ENCODE measurements at places on chromosomes 6 and 20.

DNA sequence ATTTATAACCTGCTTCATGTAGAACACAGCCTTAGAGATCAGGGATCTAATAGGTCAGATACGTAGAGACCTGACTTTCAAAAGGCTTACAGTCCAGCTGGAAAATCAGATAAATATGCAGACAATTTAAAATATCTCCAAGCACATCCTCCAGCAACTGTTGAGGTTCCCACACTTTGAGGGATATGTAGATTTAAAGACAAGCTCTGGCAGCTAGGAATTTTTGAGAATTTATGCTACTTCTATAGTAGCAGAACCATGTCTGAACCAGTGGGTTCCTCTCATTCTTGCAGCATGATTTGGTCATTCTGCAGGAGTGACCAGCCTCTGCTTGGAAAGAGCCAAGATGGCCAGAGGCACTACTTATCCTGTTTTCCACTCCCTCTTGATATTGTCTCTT lies 60.5 kb downstream of the CYB5R4 start:
- no peak for DNase-seq

GRCh38 chr6:17591287-17591686 lies 8.8 kb upstream of the FAM8A1 start:
- peak; percentile 18 for DNase-seq

- DNase-seq, result no peak
Measured at GRCh38 chr6:116309001-116309400, 29.3 kb upstream of the TSPYL1 start.

DNA sequence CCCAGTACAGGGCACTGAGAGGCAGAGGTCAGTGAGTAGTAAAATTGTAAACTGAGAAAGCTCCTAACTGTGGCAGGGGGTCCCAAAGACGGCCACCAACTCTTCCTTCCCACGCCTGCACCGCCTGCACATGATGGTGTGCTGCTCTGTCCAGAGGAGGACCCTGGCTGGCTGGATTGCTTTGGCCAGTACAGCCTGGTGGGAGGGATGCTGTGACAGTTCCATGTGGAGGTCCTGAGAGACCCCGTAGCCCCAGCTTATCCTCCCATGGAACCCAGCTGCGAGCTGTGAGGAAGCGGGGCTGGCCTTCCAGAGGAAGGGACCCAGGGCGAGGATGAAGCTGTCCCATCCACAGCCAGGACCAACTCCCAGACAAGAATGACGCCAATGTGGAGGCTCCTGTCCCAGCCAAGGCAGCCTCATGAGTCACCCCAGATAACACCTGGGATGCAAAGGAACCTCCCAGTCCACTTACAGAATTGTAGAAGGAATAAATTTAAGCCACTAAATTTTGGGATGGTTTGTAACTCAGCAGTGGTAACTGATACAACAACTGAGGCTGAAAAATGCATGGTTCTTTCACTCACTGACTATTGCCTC lies 2.0 kb upstream of the ACSS1 start:
- DNase-seq, result no peak

- DNase-seq, result no peak
Measured at GRCh38 chr6:165937564-165938358, 229.9 kb downstream of the TBXT start.

- no peak for DNase-seq
Measured at GRCh38 chr6:2684103-2684749, 66.5 kb downstream of the MYLK4 start.

- DNase-seq, result no peak
Measured at GRCh38 chr6:23243854-23244253, 674.5 kb downstream of the HDGFL1 start.

GRCh38 chr6:148379481-148379880 lies 36.8 kb downstream of the SASH1 start:
- no peak for DNase-seq

GRCh38 chr6:122818866-122819265 lies 29.8 kb downstream of the SMPDL3A start:
- no peak for DNase-seq

- DNase-seq, result no peak
Measured at GRCh38 chr20:41530923-41531322, 87.3 kb downstream of the CHD6 start.

DNA sequence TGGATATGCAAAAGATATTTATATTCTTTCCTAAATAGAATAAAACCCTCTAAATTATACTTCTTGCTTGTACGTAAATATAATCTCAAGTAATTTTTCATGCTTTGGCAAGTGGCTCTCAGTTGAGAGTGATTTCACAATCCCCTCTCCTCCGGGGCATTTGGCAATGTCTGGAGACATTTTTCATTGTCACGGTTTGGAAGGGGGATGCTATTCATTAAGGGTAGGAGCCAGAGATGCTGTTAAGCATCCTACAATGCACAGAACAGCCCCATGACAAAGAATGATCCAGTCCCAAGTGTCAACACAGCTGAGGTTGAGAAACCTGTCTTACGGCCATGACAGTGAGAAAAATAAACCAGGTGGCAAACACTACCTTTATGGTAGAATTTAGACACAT lies 75.7 kb downstream of the AGPAT4 start:
- no peak for DNase-seq

- no peak for DNase-seq
Measured at GRCh38 chr6:56062836-56063235, 184.5 kb downstream of the COL21A1 start.

DNA sequence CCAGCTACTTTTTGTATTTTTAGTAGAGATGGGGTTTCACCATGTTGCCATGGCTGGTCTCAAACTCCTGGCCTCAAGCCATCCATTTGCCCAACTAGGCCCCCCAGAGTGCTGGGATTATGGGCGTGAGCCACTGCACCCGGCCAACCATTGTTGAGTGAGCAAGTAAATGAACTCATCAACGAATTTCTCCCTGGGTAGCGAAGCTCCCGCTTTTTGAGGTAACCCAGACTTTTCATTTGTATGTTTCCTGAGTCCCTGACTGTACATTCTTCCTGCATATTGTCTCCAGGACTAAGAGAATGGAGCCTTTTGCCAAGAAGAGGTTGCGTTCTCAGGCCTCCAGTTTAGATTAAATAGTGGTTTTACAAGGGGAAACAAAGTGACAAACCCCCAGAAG lies 36.4 kb downstream of the RIPOR3 start:
- no peak for DNase-seq

GRCh38 chr6:151082079-151082478 lies 157.7 kb upstream of the AKAP12 start:
- no peak for DNase-seq

- DNase-seq, result no peak
Measured at GRCh38 chr6:33164176-33164575, 28.1 kb downstream of the COL11A2 start.

GRCh38 chr6:89661559-89661958 lies 23.0 kb upstream of the LYRM2 start:
- no peak for DNase-seq

DNA sequence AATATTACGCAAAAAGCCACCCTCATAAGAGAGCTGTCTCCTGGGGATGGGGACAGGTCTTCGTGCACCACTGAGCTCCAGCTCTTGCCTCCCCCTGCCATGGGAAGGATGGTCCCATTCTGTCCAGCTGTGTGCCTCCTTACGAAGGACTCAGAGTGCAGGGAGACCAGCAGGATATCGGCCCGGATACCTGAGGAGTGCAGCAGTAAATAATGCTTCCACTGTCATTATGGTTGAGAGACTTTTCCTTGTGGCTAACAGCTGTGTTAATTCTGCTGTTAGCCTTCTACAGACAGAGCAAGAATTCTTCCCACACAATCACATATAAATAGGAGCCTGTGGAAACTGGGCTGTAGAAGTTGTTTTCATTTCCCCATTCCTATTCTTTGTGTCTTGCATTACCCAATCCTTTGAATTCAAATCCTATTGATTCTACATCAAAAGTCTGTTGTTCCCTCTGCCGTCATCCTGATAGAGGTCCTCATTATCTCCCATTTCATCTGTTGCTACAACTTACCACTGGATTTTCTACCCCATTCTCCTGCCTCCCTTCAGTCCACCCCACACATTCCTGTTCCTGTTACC lies 364.6 kb upstream of the SOX4 start:
- no peak for DNase-seq

- DNase-seq, result no peak
Measured at GRCh38 chr20:13322198-13322597, 101.1 kb downstream of the ISM1 start.

DNA sequence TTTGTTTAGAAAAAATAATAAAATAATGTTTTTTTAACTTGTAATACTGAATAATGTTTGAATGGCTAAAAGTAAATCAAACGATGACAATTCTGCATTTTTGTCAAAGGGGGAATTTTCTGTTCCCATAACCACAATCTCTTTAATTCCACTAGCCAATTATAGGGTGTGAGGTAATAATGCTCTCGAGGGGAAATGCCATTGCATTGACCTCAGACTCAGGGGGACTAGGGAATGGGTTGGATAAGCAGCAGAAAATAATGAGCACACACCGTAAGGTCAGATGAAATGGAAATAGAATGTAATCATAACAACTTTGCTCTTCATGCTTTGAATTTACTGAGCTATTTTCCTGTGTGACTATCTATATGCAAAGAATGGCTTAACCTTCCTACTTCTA lies 584.7 kb downstream of the RFPL4B start:
- DNase-seq, result no peak

GRCh38 chr6:106145144-106145543 lies 59.0 kb downstream of the PRDM1 start:
- DNase-seq, result peak; percentile 78

GRCh38 chr20:44026647-44027342 lies 112.1 kb downstream of the TOX2 start:
- DNase-seq, result no peak

- DNase-seq, result no peak
Measured at GRCh38 chr6:203661-204060, 88.6 kb upstream of the DUSP22 start.

GRCh38 chr6:16718356-16718755 lies 42.9 kb downstream of the ATXN1 start:
- no peak for DNase-seq

DNA sequence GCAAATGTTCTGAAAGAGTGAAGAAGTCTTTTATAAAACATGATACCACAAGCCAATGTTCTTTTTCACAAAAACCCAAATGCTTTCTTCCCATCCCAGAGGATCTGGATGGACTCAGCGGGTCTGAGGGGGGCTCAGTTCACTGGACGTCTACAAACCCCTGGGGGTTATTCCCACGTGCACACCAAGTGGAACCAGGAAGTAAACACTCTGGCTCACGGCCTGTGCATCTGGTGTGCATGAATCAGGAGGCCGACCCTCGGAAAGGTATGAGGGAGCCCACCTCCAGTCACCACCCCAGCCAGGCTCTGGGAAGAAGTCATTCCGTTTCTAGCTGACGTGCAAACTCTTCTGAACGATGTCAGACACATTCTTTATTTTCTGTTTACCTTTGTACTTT lies 252.2 kb downstream of the DLL1 start:
- DNase-seq, result no peak

- peak; percentile 44 for DNase-seq
Measured at GRCh38 chr20:54195483-54196472, 12.1 kb upstream of the PFDN4 start.

DNA sequence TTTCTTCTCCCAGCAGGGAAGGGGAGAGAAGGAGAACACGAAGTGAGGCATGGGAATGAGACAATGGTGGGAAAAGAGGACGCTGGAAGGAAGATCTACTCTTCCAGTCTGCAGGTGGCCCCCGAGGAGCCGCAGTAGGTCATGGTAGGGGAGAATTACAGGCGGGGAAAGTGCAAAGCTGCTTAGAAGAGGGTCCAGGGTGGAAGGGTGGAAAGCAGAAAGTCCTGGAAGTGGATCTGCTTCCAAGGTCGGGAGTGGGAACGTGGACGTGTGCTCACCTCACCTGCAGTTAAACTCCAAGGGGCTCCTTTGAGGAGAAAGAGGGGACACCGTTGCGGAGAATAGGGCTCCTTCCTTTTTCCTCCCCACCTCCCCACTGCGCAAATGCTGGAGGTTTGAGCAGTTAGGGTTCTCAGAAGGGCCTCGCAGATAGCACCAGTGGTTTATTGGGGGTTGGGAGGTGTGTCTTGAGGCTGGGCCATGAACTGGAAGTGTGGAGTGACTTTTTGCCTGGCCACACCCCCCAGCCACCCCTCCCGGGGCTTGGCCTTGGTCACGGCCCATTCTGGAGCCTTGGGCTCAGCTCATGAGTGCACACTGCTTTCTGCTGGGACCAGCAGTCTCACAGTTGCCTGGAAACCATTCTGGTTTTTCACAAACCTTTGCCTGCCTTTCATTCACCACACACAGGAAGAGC lies 100.4 kb upstream of the MLN start:
- DNase-seq, result peak; percentile 88

- no peak for DNase-seq
Measured at GRCh38 chr6:48691420-48691819, 580.4 kb upstream of the PTCHD4 start.

GRCh38 chr6:147384029-147384428 lies 124.5 kb upstream of the SAMD5 start:
- peak; percentile 15 for DNase-seq

DNA sequence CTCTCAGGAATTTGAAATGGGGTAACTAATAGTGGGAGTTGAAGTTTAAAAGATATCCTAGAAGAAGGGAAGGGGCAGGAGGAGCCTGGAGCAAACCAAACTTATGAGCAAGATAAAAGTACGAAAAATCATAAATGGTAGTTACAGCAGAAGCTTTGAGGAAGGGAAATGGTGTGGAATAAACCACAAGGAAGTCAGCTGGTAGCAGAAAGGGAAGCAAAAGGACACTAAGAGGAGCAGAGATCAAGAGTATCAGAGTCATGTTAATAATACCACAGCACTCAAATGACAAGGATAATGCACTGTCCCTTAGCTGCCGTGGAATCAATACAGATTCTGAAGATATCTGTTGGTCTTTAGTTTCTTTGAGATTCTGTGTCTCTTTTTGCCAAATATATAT lies 44.9 kb upstream of the CCDC28A start:
- no peak for DNase-seq

- DNase-seq, result no peak
Measured at GRCh38 chr20:45467172-45467571, 2.4 kb upstream of the WFDC2 start.

- no peak for DNase-seq
Measured at GRCh38 chr6:4381381-4381780, 246.0 kb upstream of the ECI2 start.

- no peak for DNase-seq
Measured at GRCh38 chr20:62227977-62228958, 8.2 kb upstream of the HRH3 start.

- DNase-seq, result no peak
Measured at GRCh38 chr20:57335392-57335791, 5.8 kb downstream of the SPO11 start.

DNA sequence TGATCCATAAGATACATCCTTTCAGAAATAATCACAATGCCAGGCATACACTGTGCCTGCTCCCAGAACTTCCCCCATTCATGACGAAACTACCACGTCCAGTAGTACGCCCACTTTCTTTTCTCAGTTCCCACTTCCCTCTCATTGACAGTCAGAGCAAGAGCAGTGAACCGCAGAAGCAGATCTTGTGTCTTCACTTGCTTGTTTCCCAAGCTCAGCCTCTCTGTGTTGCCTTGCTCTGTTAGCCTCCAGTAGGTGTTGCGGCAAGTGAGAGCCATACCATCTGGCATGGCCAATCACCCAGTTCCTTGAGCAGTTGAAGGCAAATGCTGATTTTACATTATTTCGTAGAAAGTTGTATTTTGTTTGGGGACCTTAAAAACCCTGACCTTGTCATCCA lies 11.7 kb downstream of the UST start:
- DNase-seq, result peak; percentile 95

Measured in GM12865 (cell line).